ELR (cell line): ENCODE measurements at places on chromosomes 5 and 9.

- peak; percentile 91 for DNase-seq
These were observed 11.0 kb downstream of the MPDZ start for GRCh38 chr9:13268469-13268868.

DNA sequence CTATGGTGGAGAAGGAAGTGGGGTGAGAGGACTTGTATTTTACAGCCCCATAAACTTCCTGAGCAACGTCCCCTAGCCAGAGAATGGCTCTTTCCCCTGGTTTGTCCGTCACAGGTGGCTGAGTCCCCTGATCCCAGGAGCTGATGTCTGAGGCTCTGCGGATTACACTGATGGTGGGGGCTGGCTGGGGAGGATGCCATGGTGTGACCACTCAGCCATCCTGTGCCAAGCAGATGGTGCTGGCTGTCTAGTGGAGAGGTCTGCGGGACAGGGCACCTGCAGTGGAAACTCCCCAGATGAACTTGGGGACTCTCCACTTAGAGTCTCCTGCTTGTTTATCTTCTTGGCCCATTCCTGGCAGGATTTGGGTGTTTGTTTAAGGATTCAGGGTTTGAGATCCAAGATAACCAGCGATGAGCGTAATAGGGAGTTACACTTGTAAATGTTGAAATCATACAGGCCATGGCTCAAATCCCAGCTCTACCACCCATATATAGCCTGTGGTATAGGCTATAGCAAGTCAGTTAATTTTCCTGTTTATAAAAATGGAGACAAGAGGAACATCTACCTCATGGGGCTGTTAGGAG lies 4.7 kb upstream of the PTGS1 start:
- no peak for DNase-seq

GRCh38 chr5:56757077-56757476 lies 58.3 kb upstream of the MAP3K1 start:
- peak; percentile 53 for DNase-seq

DNA sequence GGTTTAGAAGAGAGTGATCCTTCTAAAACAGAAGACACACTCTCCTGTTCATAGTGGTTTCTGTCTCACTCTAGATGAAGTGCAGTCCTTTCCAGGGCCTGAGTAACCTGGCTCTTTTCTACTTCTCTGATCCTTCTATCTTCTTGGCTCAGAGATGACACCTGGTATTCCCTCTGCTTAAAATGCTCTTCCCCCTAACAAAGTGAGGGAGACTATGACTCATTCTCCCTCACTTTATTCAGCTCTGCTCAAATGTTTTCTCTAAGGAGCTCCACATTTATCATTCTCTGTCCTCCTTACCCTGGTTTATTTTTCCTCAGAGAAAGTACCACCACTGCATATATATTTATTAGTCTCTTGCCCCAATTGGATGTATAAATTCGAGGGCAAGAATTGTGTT lies 24.6 kb downstream of the TUT7 start:
- no peak for DNase-seq

DNA sequence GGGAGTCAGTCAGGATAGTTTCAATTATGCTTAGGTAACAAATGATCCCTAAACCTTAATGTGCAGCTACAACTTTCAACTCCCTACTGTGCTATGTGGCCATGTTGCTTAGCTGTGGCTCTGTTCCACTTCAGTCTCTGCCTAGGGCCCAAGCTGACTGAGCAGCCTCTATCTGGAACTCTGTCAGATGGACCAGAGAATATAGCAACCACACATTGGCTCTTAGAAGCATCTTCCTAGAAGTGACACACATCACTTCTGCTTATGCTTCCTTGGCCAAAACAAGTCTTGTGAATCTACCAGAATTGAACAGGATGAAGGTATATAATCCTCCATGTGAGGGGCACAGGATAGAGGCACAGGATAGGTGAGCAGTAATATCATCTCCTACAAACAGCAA lies 36.7 kb upstream of the TNC start:
- DNase-seq: no peak

DNA sequence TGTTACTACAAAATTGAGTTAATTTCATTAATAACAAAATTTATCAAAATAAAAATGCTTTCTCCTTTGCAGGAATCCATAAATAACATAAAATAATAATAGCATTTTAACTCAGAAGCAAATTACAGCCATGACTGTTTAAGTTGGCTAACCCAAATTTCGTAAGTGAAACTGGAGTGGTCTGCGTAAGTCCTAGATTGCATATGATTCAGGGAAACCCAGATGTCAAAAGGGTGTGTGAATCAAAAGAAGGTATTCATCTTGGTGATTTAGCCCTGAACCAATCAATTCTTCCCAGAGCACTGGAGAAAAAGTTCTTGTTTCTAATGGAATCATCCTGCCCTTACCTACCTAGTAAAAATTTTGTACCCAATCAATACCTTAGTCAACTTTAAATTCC lies 547.6 kb downstream of the RAB3C start:
- peak; percentile 30 for DNase-seq

- no peak for DNase-seq
These were observed 77.0 kb upstream of the LRRTM2 start for GRCh38 chr5:138951986-138952735.

- DNase-seq: no peak
These were observed 730.4 kb upstream of the MEF2C start for GRCh38 chr5:89613222-89613956.

DNA sequence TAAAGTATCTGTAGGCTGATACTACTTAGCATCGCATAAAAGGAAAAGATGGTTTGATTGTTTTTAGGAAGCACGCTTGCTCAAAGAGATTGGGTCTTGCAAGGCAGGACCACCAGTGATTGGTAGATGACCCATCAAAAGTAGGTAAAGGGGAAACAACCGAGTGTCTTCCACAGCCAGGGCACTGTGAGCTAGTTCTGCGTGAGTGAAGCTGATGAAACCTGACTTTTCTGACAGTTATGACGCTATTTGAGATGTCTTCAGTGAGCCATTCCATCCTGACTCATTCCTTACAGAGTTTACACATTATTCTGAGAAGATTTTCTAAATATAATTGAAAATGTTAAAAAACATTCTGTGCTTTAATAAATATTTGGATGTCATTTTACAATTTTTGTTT lies 49.7 kb downstream of the BASP1 start:
- DNase-seq: no peak

DNA sequence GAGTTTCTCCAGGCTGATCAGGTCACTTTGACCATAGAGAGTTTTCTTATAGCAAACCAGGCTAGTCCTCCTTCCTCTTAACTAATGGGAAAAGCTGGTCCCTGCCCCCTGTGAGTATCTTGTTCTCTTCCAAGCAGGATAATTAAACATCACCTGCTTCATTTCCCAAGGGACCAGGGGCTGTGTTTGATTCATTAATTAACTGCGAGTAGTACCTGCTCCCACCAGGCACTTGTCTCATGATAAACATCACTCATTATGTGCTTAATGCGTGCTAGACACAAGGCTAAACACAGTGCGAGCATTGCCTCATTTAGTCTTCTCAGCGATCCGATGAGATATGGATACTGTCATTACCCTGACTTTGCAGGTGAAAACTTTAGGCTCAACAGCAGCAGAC lies 1.7 kb upstream of the FAM163B start:
- no peak for DNase-seq

- DNase-seq: no peak
These were observed 292.4 kb downstream of the ZNF608 start for GRCh38 chr5:124454081-124454480.

- DNase-seq: no peak
These were observed 354.2 kb upstream of the EFNA5 start for GRCh38 chr5:108024986-108025385.

DNA sequence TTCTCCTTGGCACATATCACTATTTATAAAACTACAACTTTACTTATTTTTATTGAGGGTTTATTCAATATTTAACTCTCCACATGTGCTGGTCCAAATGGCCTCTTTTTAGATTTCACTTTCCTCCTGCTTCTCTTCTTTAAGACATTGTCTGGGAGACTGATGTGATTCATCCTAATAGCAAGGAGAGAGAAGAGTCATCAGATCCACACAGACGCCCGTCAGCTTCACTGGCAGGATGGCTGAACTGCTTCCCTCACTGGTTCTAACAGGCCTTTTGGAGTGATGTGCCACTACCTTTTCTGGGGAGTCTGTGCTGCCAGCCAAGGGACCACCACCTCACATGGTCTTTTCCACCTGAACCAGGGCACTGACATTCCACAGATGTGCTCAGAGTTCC lies 16.5 kb upstream of the ROR2 start:
- DNase-seq: peak; percentile 37

GRCh38 chr5:169668732-169669131 lies 31.7 kb downstream of the DOCK2 start:
- peak; percentile 8 for DNase-seq

- no peak for DNase-seq
These were observed 162.9 kb upstream of the WWC1 start for GRCh38 chr5:168128557-168128956.

DNA sequence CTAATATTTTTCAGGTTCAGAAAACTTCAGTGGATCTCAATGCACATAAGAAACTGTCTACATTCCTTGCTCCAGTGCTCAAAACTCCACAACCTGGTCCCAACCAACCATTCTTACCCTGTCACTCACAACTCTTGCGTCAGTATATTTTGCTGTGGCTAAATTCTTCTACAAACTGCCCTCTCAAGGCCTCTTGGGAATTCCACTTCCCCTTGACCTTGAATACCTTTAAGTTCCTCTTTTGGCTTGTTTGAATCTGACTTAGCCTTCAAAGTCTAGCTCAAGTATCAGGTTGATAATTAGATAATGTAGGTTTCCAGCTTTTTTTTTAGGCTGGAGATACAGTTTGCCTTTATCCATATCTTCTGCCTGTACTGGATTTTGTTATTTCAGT lies 128.3 kb downstream of the SLF1 start:
- DNase-seq: no peak

GRCh38 chr5:36575361-36575781 lies 31.0 kb upstream of the SLC1A3 start:
- DNase-seq: peak; percentile 72

- DNase-seq: peak; percentile 10
These were observed 704.1 kb downstream of the PRELID2 start for GRCh38 chr5:145130996-145131395.

DNA sequence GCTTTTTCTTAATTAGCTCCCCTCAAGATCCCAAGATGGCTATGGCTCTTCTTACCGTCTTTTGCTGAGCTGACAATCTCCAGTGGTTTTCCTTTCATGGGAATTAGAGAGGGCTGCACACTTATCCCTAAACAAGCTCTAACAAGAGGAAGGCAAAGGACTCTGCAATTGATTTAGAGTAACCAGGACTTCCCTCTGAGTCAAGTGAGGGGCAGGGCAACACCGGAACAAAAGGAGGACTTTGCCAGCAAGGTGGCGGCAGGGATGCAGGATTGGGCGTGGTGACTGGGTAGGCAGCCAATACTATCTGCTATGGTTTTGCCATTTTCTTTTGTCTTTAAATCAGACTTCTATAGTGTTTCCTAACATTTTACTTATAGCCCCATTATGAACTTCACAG lies 9.8 kb downstream of the SLC44A1 start:
- no peak for DNase-seq
